Stimulated activated CD4-positive, alpha-beta T cell treated with anti-CD3 and anti-CD28 coated beads, Interleukin-1b, Interleukin-23, amount 100 ng/mL, for 1 hour (primary cell): ENCODE measurements at places on chromosomes 12 and 14.

- no peak for DNase-seq
Measured at GRCh38 chr14:69346710-69347109, 51.4 kb downstream of the ERH start.

DNA sequence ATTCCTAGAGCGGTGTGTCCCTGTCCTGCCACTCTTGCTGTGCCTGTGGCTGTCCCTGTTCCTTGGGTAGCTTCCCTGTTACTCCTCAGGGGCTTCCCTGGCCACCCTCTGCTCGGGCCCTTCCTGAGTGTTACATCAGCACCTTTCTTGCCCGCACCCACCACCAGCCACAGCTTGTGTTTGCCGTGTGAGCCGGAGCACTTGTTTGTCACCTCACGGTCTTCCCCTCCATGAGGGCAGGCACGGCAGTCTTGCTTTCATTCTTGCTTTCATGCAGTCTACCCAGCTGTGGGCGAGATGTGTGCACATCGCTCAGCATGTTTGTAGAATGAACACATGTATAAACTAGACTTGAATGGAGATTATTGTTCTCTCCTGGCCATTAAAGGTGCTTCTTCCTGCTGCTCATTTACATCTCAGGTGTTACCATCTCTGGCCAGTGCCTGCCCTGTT lies 42.0 kb downstream of the TRAF3 start:
- DNase-seq = peak; percentile 34

DNA sequence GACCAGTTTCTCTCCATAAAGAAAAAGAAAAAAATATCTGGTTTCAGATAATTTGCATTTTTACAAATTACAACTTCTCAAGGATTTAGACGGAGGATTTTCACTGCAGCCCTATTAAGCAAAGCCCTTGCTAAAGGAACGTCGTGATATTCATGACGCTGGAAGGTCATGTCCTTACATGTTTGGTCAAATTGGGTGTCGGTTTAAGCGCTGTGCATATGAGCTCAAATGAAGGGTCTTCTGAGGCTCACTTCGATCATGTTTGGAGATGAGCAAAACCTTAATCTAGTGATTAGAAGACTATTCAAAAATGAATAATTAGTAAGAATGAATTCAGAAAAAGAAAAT lies 67.3 kb upstream of the USP15 start:
- DNase-seq = no peak

DNA sequence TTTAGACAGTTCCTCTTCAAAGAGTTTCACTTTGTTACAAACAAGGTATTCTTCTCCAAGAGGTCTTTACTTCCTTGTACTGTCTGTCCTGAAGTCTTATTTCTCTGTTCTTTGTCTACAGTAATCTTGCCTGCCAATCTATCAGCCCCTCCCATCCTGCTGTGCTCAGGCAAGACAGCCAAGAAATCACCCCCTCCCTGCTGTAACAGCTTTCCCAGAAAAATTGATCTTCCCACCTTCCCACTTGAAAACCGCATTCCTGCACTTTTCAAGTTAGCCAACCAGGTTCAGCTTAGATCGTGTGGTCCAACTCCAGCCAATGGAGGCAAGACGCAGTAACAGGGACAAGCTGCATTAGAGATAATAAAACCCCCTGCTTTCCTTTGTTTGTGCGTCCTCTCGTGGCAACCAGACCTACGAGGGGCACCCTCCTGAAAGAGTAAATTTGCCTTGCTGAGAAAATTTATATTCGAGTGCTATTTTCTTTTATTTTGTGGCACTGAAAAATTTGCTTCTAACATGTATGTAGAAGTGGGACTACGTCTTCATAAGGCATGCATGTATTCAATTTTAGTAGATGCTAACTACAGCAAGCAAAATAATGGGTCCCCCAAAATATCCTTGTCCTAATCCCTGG lies 46.5 kb upstream of the ESR2 start:
- DNase-seq = no peak

DNA sequence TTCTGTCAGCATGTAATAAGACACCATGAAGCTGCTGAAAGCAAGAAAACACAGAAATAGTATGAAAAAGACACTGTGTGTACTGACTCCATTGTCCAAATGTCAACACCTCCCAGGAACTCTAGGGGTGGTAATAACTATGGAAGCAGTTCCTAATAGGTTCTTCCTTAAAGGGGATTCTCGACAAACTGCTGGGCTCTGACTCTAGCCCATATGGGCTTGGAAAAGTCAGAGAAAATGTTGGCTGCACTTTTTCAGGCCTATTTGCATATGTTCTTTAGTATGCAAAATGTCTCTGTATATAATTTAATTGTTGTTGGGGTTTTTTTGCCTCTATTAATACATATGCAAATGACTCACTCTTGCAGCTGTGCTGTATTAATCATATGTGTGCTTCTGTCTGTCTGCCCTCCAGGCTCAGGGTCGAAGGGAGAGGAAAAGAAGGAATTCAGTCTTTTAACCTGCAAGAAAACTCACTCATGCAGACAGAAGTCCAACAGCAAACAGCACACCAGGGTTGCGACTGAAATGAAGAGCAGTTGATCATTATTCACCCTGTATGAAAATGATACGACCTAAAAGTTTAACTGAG lies 317.6 kb downstream of the SOX5 start:
- DNase-seq = no peak

GRCh38 chr12:42086031-42086430 lies 58.6 kb downstream of the GXYLT1 start:
- no peak for DNase-seq

GRCh38 chr12:24482882-24483604 lies 465.9 kb downstream of the BCAT1 start:
- no peak for DNase-seq

DNA sequence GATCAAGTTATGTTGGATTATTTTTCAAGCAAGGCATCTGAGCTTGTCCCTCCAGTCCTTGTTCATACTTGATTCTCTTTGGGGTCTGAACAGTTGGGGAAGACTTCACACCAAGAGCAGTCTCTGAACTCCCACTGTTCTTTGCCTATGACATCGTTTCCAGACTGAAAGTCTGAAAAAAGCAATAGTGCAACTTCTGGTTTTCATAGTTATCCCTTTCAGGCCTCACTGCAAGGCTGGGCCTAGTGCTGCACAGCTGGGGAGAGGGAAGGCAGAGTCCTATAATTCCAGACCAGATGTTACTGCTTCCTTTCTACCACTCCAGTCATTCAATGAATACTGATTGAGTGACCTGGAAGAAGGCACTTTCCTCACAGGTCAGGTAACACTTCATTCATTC lies 187.1 kb upstream of the CCND2 start:
- DNase-seq = no peak

DNA sequence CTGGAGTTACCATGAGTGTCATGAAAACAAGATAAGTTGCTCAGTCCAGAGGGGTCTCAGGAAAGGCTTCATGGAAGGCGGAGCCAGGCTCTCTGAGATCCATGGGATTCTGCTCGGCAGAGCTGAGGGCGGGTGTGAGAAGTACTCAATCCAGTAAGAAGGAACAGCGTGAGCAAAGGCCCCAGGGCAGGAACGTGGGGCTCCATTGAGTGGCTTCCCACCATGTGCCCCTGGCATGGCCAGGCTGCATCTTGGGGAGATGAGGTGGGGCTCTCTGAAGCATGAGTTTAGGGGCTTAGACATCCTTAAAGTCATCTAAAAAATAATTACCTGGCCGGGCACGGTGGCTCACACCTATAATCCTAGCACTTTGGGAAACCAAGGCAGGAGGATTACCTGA lies 58.0 kb downstream of the ARL6IP4 start:
- DNase-seq = no peak

GRCh38 chr12:131808744-131809371 lies 19.3 kb upstream of the MMP17 start:
- no peak for DNase-seq

GRCh38 chr12:71627438-71628002 lies 36.1 kb downstream of the ZFC3H1 start:
- no peak for DNase-seq

DNA sequence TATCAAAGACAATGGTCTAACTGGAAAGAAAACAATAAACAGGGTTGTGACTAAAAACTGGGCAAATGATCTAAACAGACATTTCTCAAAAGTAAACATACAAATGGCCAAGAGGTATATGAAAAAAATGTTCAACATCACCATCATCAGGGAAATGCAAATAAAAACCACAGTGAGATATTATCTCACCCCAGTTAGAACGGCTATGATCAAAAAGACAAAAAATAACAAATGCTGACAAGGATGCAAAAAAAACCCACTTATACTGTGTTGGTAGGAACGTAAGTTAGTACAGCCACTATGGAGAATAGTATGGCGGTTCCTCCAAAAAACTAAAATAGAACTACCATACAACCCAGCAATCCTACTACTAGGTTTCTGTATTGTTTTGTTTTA lies 470.1 kb downstream of the RGS6 start:
- no peak for DNase-seq

- DNase-seq = no peak
Measured at GRCh38 chr12:45257185-45257930, 41.5 kb downstream of the ANO6 start.

- no peak for DNase-seq
Measured at GRCh38 chr14:103216857-103217256, 93.6 kb downstream of the TNFAIP2 start.
